ENCODE measurements at places on chromosomes 4 and X.

DNA sequence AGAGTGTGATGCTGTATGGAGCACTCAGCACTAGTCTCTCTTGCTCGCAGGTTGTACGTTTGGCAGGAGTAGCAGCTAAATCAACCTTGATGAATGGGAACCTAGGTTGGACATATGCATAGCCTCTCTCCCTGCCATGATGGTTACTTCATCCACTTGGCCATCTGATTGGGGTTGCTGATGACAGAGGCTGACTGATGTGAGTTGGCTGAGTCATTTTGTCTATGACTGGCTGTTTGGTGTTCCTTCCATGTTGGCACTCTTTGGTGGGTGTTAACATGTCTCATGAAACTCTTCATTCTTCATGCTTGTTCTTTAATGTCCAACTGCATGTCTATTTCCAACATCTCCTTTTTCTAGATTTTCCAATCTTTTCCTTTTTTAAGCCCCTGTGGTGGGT lies 31.6 kb upstream of the SPARCL1 start:
- DNase-seq, result no peak

GRCh38 chr4:174873931-174874330 lies 44.2 kb upstream of the ADAM29 start:
- DNase-seq, result no peak

DNA sequence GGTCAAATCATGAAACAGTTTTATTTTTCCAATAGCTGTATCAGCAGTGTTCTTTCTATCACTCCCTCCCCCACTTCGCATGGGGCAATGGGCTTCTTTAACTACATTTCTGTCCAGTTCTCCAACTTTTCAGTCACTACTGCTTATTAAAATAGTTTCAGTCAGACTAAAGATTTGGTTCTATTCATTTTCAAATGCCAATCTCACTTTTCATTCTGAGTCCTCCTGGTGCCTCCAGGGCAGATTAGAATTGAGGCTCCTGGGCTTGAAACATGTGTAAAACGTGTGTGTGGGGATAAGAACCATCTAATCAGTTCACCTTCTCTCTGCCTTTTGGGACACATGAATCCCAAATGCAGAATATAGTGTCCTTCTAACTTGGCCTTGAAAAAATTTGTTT lies 3.5 kb upstream of the BEX3 start:
- no peak for DNase-seq

DNA sequence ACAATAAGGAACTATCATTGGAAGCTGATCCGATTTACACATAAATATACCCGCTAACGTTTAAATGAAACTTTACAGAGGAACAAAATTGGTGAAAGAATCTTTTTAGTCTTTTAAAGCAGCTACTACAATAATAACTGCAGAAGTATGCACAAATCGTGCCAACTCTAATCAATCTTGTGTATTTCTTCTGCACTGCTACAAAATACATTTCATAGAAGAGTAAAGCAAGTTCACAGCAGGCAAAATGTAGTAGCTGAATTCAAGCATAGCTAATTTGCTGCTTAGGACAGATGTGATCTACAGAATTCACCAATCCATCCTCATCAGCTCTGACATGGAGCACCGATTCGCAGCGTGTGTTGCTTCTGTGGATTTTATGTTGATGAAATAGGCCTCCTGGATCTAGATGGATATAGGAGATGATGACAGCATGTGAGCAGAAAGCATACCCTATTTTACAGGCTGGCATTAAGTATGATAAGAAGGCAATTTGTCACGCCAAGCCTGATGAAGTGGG lies 367.3 kb upstream of the FGF13 start:
- DNase-seq, result no peak

GRCh38 chrX:147646949-147647723 lies 264.6 kb upstream of the FMR1 start:
- DNase-seq, result peak; percentile 2

- DNase-seq, result no peak
Measured at GRCh38 chr4:149630064-149630463, 185.6 kb downstream of the IQCM start.

GRCh38 chr4:170723171-170723570 lies 633.4 kb upstream of the AADAT start:
- no peak for DNase-seq

- DNase-seq, result no peak
Measured at GRCh38 chr4:111610681-111611080, 534.6 kb upstream of the FAM241A start.

DNA sequence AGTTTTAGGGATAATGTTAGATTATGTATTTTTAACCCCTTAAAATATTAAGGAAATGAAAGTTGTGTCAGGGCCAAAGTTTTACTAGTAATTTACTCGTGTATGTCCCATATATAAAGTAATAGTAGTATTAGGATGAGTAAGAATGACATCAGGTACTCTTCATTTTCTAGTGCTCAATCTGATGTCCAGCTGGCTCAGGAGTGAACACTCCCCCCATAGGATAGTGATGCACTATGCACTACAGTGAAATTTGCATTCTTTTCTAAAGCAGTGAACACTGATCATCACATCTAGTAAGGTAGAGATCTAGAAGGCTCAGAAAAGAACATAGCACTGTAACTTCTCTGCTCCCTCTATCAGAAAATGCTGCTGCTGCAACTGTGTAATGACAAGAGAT lies 409.7 kb downstream of the GLUD2 start:
- DNase-seq, result no peak

DNA sequence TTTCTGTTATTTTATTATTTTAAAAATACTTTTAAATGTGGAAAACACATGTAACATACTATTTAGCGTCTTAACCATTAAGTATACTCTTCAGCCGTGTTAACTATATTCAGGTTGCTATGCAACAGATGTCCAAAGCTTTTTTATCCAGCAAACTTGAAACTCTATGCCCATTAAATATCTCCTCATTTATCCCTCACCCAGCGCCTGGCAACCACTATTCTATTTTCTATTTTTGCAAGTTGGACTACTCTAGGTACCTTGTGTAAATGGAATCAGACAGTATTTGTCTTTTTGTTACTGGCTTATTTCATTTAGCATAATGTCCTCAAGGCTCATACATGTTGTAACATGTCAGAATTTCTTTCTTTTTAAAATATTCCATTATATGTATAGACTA lies 174.6 kb downstream of the PCDH10 start:
- DNase-seq, result no peak

- peak; percentile 28 for DNase-seq
Measured at GRCh38 chr4:38670939-38671591, 7.1 kb downstream of the KLF3 start.

DNA sequence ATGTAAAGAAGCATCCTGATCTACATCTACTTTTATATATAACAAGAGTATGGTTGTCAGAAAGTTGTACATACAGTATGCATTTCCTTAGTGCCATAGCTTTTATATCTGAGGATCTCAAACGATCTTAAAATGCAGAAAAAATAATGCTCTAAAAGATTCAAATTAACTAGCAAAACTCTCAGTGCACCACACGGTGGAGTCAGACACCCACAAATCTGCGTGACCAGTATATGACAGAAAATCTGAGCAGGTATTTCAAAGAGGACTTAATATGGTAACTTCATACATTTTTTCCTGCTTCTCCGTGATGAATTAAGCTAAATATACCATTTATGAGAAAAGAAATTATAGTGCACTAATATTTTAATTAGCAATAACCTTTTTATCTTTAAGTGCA lies 803.0 kb downstream of the DMD start:
- no peak for DNase-seq

GRCh38 chr4:117634716-117635115 lies 399.6 kb upstream of the NDST3 start:
- no peak for DNase-seq

GRCh38 chr4:11397819-11398610 lies 30.7 kb downstream of the HS3ST1 start:
- no peak for DNase-seq

DNA sequence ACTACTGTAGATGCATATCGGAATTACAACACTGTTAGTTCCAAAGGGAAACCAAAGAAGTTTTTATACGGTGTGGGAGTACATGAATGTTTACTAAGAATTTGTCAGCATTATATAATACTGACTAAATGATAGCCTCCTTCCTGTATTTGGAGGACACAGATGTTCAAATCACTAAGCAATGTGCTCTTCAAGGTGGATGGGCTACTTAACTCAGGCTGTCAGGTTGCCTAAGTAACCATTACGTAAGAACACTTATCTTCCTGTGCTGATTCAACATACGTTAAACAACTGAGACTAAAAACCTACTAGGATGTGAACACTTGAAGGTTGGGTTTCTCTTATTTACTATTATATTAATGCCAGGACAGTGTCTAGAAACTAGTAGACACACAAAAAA lies 81.9 kb upstream of the HPGD start:
- DNase-seq, result peak; percentile 33

- peak; percentile 92 for DNase-seq
Measured at GRCh38 chr4:102390438-102390837, 45.2 kb upstream of the SLC39A8 start.

DNA sequence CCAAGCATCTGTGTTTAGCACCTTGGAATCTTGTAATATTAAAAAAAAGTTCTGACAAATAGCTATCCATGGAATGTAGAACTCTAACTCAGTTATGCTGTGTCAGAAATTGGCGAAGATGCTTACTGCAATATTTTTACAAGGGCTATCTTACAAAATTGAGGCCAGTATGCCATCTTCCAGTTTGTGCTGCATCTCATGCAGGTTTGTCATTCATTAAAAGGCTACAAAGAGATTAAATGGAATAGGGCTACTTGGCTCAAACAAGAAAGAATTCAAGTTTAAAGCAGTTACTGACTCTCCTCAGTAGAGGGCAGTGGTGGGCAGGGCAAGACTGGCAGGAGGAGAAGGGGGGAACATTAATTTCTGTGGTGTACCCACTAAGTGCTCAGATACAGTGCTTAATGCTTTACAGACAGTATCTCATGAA lies 66.5 kb downstream of the SHROOM4 start:
- peak; percentile 24 for DNase-seq

DNA sequence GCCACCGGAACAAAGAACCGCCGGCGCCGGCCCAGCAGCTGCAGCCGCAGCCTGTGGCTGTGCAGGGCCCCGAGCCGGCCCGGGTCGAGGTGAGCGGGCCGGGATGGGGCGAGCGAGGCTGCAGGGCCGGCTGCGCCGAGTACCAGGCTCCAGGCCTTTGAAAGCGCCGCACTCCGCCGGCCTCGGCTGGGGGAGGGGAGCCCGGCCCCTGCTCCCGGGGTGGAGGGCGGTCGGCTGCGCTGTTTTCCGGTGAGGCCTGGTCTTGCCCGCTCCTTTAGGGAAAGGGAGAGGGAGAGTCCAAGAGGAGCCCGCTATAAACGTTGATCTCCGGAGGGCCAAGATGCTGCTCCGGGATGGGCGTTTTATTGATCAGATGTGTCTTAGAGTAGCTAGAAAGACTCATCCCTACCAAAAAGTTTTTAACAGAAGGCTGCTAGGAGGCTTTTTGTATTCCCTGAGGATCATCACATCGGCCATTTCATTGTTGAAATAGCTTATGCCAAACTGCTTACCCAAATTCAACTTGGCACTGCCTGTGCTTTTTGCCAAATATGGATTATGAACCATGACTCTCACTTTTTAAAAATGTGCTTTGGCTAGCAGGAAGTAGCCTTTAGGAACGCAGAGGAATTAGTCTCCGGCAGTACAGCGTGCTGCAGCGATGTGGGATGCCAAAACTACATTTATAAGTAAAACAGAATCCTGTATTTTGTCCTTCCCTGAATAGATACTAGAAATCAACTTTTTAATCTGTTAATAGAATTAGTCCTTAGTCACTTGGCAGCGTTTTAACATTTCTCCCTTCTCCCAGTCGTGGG lies 760 bp downstream of the TMEM165 start:
- peak; percentile 10 for DNase-seq

- no peak for DNase-seq
Measured at GRCh38 chr4:25486171-25486570, 109.1 kb downstream of the ANAPC4 start.
